Stimulated activated CD8-positive, alpha-beta memory T cell treated with anti-CD3 and anti-CD28 coated beads, Interleukin-7, amount 100 ng/mL, for 4 hours (primary cell): ENCODE measurements at places on chromosomes 2 and 18.

DNA sequence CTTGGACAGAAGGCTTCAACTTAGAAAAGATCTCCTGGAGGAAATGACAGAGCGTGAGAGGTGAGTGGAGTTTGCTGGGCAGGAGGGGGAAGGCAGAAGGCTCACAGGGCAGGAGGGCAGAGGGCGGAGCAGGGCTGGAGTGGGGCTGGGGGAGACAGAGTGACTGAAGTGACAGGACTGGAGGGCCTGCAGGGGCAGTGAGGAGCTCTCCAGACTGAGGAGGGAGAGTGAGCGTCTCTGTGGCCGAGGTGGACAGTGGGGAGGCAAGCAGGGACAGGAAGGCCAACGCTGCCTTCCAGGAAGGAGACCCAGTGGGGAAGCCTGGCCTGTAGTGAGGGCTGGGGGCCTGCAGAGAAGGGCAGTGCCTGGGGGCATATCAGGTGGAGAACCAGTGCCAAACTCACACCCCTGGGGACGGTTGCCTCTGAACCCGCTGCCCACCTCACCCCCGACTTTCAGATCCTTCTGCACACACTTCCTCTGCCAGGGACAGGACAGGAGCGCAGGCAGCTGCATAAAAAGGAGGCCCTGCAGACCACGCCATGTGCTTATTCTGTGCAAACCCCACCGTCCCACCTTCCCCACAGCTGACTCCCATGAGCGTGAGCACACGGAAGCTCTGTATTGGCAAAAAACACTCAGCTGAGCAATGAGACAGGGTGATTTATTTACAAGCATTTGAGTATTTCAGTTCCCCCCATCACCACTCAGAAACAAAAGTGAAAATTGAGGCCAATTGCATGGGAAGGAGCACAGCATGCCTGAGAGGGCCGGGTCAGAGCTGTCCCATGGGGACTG lies 244.3 kb downstream of the FAM210A start:
- no peak for DNase-seq

- no peak for DNase-seq
Measured at GRCh38 chr2:43345391-43345813, 119.0 kb upstream of the ZFP36L2 start.

DNA sequence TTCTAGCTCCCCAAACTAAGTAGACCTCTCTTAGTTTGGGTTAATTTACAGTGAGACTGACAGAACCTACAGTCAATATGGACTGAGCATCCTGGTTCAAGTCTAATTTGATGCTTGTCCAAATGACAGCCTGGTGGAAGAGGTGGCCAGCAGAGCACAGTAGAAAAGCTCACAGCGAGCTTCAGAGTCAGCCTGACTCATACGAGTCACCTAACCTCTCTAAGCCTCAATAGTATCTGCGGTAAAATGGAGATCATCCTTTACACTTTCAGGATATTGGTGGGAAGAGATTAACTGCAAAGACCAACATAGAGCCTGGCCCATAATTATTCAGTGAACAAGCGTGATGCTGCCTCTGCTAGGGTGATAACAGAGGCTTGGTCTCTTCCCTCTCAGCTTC lies 54.5 kb downstream of the DOCK10 start:
- DNase-seq: no peak

DNA sequence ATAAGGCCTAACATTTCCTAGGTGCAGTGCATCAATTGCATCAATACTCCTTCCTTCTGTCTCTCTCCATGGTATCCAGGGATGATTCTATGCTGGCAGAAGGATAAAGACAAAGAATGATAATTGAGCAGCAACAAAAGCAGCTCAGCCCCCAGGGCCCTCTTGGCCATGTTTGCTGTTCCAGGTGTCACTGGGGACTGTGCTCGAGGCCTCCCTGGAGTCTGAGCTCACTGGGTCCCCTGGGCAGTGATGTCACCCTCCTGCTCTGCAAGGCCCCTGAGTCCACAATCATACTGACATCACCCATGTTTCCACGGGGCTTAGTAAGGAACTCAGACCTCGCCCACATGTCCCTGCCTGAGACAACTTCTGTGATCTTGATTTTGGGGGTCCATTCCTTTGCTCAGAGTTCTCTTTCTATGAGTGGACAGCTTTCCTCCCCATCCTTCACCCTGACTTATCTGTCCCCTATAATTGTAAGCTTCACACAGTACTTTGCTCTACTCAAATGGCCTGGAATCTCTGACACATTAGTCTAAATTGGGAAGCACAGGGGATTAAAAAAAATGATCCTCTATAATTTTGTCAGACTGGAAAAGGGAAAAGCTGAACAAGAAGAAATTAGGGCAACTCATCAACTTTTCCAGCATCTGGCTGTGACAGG lies 15.8 kb upstream of the EXOC6B start:
- DNase-seq: no peak

GRCh38 chr2:229296536-229296935 lies 25.4 kb upstream of the PID1 start:
- DNase-seq: no peak

DNA sequence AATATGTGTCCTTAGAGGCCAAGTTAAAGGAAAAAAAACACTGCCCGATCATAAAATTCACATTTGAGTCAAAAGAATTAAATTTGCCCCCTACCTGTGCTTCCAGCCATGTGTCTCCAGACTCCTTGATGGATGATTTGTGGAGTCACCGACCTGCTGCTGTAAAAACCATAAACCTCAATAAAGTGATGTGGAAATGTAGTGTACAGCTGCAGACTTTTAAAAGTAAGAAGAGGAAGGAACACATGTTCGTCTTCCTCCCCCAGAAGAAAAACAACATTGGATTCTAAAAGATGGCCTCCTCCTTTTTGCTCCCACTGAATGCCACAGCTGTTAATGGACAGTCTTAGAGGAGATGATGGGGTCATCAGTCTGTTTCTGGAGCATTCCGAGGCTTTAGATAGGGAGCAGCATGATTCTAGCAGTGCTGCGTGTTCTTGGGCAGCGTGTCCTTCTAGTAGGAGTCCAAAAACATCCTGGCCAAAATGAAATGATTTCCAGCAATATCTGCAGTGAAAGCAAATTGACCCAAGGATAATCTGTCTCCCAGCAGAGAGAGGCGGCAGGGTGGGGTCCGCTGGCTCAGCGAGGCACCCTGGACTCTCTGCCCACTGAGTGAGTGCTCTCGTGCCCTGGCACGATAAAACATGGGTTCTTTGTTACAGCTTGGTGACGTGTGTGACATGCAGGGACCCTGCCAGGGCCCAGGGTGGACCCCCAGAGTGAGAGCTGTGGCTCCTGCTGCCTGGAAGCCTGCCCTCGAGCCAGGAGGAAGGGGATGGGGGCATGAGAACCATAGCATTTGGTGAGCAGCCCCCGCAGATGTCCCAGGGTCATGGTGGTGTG lies 196.1 kb downstream of the FAM210A start:
- DNase-seq: no peak

DNA sequence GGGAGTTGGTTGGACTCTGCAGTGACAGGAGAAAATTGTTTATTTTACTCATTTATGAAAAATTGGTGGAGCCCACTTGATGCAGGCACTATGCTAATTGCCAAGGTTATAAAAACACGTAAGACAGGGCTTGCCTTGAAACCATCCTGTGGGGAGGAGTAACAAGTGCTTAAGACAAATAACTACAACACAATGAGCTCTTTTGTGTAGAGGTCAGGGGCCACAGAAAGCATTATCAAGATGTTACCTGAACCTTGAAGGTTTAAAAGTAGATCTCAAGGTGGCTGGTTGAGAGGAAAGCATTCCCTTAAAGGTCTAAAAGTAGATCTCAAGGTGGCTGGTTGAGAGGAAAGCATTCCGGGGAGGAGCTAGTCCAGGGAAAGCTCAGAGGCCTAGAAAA lies 381.8 kb upstream of the POU3F3 start:
- no peak for DNase-seq

- no peak for DNase-seq
Measured at GRCh38 chr2:172256886-172257285, 154.2 kb upstream of the DLX2 start.

DNA sequence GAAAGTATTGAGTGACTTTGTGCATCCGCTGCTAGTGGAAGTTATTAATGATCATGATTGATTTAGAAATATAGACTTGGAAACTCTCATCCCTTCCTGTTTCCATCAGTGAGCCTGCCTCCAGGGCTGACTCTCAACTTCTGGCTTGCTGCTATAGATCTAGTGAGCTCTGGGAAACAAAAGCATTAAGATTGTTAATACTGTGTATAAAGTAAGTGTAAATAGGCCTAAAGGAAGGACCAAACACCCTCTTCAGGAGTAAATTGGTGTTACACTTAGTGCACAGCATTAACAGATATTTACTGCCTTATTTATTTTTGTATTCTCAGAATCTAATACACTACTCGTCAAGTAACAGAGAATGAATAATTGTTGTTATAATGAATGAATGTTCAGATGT lies 285.6 kb downstream of the THSD7B start:
- no peak for DNase-seq

DNA sequence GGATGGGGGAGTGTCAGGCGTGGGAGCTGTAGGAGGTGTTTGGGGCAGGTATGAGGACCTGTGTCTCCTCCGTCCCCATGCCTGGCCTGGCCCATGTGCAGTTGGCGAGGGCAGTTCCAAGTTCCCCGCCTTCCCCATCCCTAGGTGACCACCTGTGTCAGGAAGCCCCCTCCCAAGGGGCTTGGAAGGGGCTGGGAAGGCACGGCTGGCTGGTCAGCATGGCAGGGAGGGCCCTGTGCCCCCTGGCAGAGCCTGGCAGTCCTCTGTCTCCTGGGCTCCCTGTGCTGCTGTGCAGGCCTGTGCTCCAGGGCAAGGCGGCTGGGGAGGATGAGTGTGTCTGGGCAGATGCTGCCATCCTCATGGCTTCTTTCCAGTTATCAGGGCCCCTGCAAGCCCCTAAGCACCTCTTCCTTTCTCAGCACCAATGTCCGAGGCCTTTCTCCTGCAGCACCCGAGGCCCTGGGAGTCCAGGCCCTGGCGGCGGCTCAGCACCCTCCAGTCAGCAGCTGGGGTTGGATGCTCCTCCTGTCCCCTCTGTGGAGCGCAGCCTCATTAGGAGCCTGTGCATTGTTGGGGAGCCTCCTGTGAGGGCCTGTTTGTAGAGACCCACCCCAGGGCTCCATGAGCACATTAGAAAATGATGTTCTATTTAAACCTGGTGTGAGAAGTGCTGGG lies 101.7 kb downstream of the FAM210A start:
- DNase-seq: no peak

DNA sequence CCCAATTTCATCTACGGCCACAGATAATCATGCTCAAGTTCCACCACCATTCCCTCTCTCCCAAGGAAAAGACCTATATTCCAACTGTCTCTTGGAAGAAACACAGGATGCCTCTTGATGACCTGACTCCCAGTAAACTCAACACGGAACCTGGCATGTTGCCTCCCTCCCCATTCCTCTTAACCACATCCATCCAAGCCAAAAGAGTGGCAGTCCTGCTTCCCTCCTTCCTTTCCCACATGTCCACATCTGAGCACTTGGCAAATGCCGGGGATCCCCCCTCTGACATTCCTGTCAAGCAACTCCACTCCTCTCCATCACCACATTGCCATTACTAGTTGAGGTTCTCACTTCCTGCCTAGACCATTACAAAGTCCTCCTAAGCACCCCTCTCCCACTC lies 49.4 kb downstream of the PID1 start:
- DNase-seq: no peak

GRCh38 chr18:9952633-9953416 lies 39.0 kb downstream of the VAPA start:
- no peak for DNase-seq

DNA sequence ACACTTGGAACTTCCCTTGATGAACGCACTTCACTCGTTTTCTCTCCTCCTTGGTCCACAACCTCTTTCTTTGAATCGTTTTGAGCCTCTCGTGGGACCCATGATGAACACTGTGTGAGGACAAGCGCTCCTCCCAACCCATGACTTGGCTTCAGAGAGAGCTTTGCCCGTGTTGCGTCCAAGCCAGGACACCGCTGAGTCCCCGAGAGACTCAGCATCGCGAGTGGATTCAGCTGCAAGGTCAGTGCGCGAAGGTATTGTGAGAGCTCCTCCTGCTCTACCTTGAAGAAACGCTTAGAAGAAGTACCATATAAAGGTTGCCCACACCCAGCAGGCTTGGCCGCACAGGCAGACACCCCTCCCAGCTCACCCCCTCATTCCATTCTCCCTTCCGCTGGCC lies 58.7 kb downstream of the ZNF516 start:
- no peak for DNase-seq

- peak; percentile 66 for DNase-seq
Measured at GRCh38 chr2:38603402-38604290, 918 bp upstream of the HNRNPLL start.

DNA sequence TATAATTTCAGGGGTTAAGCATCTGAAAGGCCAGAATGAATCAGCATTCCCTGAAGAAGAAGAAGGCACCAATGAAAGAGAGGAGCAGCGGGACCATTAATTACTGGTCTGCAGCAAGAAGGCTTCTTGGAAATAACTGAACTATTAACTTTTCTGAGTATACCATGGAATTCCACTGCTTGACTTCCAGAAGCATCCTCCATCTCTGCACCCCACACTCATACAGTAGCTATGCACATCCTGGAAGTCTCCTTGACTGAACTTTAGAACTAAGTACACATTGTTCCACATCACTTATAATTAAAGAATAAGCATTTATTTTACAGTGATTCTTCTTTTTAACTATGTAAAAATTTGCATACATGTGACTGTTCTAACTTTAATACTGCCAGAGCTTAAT lies 131.5 kb downstream of the PPP1R1C start:
- no peak for DNase-seq

GRCh38 chr2:66495788-66496640 lies 61.1 kb downstream of the MEIS1 start:
- DNase-seq: no peak
